GM12891 (cell line): ENCODE measurements at places on chromosomes 2 and 18.

DNA sequence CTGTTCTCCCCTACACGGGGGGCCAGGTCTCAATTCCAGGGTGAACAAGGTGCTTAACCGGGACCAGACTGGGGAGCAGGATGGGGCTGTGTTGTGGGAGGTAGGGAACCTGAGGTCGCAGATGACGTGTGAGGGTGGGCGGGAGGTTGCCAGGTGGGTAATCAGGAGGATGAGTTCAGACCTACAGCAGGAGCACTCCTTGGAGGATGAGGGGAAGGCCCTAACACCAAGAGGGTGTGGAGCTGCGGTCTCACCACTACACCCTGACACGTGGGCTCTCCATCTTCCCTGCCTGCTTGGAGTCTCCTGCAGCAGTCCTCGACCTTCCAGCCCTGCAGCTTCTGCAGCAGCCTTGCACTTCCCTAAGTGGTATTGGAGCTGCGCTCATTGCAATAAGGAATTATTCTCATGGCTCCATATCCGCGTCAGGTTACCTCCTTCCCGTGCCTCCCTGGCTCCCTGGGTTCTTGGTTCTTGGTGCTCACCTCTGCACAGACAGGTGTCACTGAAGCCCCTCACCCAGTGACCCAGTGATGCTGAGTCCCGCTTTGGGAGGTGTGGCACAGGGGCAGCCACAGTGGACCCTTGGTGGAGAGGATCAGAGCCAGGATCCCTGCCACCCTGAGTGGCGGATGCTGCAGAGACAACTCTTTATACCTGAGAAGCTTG is 15.5 kb downstream of the SH3BP4 start:
- DNase-seq, result no peak

- no peak for DNase-seq
These were observed 17.5 kb upstream of the FAHD2A start for GRCh38 chr2:95384854-95385569.

GRCh38 chr2:182732736-182733135 is 16.7 kb downstream of the DNAJC10 start:
- no peak for DNase-seq

- DNase-seq, result no peak
These were observed 536.0 kb downstream of the TNS1 start for GRCh38 chr2:217466805-217467204.

DNA sequence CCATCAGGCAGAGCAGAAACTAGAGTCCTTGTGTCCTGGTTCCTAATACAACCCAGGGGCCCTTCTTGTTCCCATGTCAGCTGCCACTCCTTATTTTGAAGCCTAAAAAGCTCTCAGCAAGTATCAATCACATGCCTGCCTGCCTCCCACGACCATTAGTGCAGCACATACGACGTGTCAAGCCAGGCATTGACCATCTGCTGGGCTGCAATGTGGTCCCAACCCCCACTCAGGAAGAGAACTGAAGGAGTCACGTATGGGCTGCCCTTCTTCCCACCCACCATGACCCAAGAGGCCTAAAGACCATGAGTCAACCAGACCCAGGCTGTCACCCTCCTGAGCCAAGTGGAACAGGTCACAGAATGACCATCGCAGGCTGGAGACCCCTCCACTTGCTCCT is 98.8 kb downstream of the KLHL29 start:
- DNase-seq, result no peak

DNA sequence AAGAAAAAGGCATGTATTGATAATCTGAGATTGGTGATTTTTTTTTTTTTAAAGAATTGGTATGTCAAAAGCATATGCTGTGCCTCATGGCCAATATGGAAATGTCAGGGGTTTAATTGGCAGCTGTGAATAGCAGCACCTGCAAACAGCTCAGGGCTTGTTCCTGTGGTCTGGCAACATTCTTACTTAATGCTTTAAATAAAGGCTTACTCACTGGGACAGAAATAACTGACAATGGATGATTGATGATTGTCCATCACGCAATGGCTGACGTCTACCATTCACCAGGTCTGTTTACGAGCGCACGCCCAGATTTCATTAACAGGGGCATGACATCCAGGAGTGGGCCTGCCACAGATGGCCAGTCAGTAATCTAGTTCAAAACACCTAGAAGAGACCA is 66.7 kb downstream of the ETAA1 start:
- no peak for DNase-seq

DNA sequence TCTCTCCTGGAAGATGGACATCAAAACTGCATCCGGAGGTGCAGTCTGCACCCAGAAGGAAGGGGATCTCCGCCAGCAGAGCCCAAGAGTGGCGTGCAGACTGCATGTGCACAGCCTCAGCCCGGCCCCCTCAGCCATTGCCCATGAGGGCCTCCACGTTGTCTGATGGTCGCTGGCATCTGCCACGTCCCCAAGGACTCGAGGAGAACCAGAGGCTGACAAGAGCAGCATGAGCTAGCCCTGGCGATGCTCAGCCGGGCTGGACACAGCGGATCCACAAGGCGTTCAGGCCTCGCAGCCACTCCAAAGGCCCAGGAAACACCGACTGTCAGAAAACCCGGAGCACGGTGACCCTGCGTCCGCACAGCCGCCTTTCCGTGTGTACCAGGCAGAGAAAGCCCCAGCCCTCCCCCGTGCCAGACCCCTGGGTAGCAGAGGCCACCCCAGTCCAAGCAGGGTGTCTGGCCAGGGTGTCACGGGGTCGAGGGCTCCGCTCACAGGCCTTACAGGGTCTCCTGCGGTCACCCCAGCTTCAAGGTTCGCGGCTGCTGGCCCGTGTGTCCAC is 48.3 kb downstream of the SLC66A2 start:
- DNase-seq, result peak; percentile 12

GRCh38 chr18:62280058-62280457 is 45.1 kb upstream of the TNFRSF11A start:
- DNase-seq, result no peak

- DNase-seq, result no peak
These were observed 100.1 kb downstream of the HRH4 start for GRCh38 chr18:24560511-24560981.

- no peak for DNase-seq
These were observed 54.7 kb upstream of the MBOAT2 start for GRCh38 chr2:9057939-9058761.

GRCh38 chr2:27973592-27973991 is 83.1 kb downstream of the BABAM2 start:
- no peak for DNase-seq

DNA sequence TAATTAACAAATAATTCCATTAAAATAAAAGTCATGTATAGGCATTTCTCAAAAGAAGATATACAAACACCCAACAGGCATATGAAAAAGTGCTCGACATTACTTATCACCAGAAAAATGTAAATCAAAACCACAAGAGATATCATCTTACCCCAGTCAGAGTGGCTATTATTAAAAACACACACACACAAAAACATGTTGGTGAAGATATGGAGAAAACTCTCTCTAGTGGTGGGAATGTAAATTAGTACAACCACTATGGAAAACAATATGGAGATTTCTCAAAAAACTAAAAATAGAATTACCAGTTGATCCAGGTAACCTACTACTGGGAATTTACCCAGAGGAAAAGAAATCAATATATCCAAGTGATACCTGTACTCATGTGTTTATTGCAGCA is 966.3 kb upstream of the POU3F3 start:
- DNase-seq, result no peak

- no peak for DNase-seq
These were observed 71.8 kb downstream of the ID2 start for GRCh38 chr2:8753609-8754008.

DNA sequence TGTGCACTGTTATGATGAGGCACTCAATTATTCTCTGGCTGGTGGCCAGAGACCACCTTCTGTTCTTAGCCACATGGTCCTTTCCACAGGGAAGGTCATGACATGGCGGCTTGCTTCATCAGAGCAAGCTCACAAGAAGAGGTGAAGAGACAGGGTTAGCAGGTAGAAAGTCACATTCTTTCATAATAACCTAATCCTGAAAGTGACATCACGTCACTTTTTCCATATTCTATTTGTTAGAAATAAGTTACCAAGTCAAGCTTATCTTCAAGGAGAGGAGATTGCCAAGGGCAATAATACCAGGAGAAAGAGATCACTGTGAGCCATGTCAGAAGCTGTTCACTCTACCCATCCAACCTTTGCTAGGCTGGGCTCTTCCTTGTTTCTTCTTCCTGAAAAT is 139.4 kb downstream of the OSR1 start:
- DNase-seq, result no peak

DNA sequence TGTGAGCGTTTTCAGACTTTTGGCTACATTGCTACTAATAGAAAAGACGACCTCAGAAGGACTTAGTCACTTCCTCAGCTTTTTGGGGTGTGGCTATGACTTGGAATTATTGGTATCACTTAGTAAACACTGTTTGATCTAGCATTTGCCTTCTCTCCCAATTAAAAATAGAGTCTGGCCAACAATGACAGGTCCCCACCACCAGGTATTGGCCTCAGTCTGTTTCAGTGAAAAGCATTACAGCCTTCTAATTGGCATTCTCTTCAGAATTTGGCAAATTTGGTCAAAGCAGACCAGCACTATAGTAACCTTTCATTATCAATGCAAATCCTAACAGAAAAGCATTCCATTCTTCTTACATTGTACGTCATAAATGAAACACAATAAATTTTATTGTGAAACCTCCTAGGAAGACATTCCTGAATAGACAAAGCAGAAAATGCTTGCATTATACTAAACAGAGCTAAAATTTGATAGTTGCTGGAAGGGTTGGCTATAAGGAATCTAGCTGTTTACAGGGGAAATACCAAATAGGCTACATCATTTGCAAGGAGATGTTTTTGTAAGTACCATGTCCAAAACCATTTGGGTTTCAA is 613.9 kb downstream of the IRS1 start:
- DNase-seq, result no peak

GRCh38 chr2:238256111-238256510 is 16.3 kb upstream of the HES6 start:
- DNase-seq, result no peak

- no peak for DNase-seq
These were observed 206.2 kb upstream of the EPAS1 start for GRCh38 chr2:46091004-46091403.

- no peak for DNase-seq
These were observed 234.2 kb upstream of the SPOPL start for GRCh38 chr2:138267161-138267901.
